ENCODE measurements at places on chromosomes 1 and 21. TPM values are rescaled to one million over a fixed set of nuclear protein-coding genes. Genes with fewer than 3 reads are reported as not detected.
A peak's percentile ranks its signal among the peaks of the same experiment; 100 is the strongest.

DNA sequence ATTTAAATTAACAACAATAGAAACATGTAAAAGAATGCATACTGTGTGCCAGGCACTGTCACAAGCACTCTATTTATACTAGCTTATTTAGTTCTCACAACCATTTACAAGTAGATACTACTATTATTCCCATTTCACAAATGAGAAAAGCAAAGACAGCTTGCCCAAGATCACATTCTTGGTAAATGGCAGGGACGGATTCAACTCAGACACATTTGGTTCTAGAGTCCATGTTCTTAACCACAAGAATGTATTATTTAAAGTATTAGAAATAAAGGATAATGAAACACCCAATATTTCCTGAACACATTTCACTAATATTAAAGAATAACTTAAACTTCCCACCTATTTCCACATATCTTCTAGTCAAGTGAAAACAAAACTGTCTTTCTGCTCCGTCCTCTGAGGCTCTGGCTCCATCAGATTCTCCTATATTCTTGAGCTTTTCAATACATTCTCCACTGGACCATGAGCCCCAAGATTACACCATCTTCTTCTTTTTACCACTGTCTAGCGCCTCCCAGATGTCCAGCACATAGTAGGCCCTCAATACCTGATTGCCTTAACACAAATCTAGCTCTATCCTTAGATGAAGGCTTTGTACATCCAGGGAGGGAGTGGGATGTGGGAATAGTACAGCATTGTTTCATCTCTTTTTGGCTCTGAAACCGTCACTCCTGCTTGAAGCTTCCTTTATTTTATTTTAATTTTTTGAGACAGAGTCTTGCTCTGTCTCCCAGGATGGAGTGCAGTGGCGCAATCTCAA is 29.3 kb downstream of the SOD1 start:
- no peaks in the 10 kb centered on the region for H3K4me1 ChIP-seq
- peaks cover 37% of the 10 kb centered on the region for H3K36me3 ChIP-seq
- no peak overlapping the region for H3K4me3 ChIP-seq
- no peak for DNase-seq

DNA sequence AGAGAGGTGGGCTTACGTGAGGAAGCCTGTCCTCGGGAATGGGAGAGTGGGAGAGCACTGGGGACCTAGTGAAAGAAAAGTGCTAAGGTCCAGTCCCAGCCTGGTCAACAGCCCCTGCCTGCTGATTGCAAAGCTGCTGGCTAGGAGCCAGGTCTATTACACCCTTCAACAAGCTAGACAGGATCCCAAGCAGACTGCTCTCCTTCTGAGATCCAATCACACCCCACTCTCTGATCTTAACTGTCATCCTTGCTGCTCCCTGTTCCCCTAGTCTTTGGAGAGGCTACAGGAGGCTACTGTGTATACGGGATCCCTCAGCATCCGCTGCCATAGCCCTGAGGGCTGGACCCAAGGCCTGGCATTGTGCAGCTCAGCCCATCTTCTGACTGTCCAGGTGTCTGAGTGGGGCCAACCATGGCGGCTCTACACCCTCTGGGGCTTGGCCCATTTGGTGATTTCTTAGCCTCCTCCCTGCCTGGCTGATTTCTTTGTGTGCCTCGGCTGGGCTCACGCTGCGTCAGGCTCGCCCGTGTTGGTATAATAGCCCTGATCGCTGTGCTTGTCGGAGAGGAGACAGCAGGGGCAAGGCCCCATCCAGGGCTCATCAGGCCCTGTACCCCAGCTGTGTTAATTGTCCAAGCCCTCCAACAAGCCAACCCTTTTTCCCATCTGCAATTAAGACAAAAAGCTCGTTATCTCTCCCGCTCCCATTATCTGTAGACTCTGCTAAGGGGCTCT is 43.9 kb downstream of the NAV1 start:
- H3K36me3 ChIP-seq: peaks cover under 1% of the 10 kb centered on the region
- no peak overlapping the region for H3K27ac ChIP-seq
- H3K4me1 ChIP-seq: peaks cover 2% of the 10 kb centered on the region
- H3K4me3 ChIP-seq: no peak overlapping the region
- peaks cover 2% of the 10 kb centered on the region for H3K27me3 ChIP-seq

The C1orf122 gene
- 18.0 TPM for total RNA-seq

GRCh38 chr1:3623441-3624199 is 1.2 kb upstream of the TPRG1L start:
- peaks cover 21% of the 10 kb centered on the region for H3K4me1 ChIP-seq
- H3K27me3 ChIP-seq: peaks cover 2% of the 10 kb centered on the region
- H3K27ac ChIP-seq: peak overlapping the region; percentile 94
- peak overlapping the region; percentile 95 for H3K4me3 ChIP-seq
- DNase-seq: no peak
- H3K36me3 ChIP-seq: peaks cover 3% of the 10 kb centered on the region

The TMPRSS2 gene
- not detected for total RNA-seq

The LAMC2 gene
- not detected for total RNA-seq

The GPX7 gene
- 13.5 TPM for total RNA-seq
